NCI-H774 (cell line): ENCODE measurements at places on chromosomes 3 and 15.

DNA sequence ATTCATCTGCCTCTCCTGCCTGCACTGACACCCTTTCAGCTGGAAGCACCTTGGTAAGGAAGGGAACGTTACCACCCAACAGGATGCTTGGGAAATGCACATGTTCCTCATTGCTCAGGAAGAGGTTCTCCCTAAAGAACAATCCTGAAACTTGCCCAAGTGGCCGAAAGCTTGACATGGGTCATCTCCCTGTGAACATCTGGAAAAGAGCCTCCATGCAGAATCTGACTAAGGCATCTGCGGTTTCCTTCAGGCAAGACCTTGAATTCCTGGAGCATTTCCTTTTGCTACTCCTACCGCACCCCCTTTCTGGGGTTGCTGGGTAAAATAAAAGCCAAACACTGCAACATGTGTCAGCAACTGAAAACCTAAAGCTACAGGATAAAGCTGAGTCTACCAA lies 68.7 kb upstream of the SNRK start:
- DNase-seq = no peak

- no peak for DNase-seq
Measured at GRCh38 chr3:87309601-87310000, 33.2 kb upstream of the POU1F1 start.

DNA sequence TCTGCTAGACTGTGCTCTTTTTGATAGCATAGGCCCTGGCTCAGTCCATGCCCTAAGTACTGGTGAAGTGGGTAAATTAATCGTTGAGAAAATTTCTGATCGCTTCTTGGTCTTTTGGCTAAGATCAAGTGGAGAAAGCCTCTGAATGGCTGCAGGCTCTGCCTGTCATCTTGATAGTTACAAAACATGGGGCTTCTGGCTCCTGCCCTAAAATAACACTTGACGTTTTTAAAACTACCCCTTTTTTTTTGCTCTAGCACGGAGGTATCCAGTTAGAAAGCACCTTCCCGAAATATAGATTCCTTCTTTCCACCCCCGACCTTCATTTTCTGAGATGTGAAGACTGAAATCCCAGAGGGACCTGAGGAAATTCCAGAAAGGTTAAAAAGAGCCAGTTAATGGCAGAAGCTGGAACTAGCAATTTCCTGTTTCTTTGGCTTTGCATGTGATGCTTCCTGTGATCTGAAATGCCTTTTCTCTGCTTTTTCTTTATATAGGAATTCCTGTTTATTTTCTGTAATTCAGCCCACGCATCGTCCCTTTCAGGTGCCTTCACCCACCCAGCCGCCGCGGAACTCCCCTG lies 799 bp upstream of the C2CD4B start:
- DNase-seq = no peak

GRCh38 chr15:88876573-88876972 lies 18.8 kb downstream of the HAPLN3 start:
- no peak for DNase-seq

DNA sequence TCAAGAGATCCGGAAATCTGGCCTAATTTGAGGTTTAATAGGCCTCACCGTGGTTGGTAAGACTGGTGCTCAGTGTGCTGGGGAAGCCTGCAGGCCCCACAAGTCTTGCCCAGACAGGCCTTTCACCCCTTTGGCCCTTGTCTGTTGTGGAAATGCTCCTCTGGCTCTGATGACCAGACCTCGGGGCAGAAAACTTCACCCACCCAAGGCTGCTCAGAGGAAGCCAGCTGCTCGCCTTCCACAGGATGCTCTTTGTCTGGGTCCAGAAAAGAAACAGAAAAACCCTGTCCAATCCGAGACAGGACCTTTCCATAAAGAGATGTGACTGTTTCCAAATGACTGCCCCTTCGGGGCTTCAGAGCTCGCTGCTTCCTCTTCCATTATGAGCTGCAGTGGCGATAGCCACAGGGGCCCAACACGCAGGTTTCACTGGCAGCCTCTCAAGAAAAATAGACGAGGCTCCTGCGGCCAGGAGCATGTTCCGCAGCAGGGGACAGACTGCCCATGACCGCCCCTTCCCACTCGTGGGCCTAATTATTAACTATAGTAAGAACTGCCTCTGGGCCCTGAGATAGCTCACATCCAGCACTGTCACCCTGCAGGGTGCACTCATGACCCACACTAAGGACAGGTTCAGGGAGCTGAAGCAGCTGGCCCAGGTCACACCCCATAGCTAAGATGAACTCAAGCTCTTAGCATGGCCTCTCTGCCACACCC lies 6.8 kb upstream of the SNX22 start:
- no peak for DNase-seq

- no peak for DNase-seq
Measured at GRCh38 chr15:70128414-70129140, 30.9 kb upstream of the TLE3 start.

DNA sequence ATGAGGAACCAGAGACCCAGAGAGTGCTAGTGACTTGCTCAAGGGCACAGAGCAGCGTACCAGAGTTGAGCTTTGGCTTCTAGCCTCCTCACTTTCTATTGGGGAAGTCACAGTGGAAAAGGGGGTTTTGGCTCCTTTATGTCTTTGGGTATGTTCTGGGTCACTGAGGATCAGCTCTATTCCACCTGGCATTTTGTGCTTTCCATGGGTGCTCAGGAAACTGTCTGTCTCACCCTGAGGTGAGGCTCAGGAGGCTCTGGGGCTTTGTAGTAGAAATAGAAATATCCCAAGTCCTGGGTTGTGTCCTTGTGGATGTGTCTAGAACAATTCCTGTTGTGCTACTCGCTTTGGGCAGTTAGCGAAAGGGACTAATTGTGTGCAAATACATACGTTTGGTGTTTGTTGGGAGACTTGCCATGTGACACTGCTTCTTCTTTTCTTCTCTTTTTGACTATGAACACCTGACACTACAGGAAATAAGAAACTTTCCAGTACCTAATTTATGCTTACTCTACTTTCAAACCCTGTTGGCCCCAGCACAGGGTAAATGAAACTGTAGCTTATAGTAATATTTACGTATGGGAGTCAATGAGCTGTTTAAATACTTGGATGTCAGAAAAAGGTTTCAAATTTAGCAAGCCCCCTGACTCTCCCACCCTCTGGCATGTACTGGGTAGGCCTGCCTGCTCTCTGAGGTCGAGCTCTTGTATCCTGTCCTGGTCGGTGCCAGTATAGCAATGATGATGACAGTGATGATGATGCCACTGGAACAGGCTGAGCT lies 35.6 kb downstream of the SMAD3 start:
- peak; percentile 8 for DNase-seq

DNA sequence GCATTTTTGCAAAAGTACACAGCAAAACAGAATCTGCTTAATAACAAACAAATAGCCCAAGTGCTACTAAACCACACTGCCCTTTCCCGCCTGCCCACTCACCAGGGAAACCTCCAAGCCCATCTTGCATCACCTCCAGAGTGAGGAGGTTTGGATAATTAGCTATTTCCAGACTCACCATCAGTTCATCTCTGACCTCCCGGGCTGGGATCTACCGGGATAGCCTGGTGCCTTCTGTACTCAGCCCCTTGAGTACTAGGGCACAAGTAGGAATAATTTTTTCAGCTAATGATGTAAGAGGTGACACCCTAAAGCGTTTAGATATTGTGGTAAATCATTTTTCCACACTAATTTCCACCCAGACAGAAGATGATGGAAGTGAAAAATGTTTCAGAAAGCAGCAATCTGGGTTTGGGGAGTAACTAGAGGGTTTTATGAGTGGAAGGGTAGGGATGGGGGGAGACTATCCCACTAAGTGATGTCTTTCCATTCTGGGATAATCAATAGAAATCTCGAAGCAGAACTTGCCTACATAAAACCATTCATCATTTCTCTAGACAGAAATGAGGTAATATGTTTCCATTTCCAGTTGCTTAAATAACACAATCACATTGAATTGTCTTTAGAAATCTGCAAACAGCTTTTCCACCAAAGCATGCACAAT lies 40.9 kb downstream of the TAFA4 start:
- no peak for DNase-seq

GRCh38 chr15:32096916-32097617 lies 66.8 kb downstream of the CHRNA7 start:
- DNase-seq = no peak
